ENCODE measurements at places on chromosomes 2 and 18. TPM values are rescaled to one million over a fixed set of nuclear protein-coding genes. Genes with fewer than 3 reads are reported as not detected.
A peak's percentile ranks its signal among the peaks of the same experiment; 100 is the strongest.

Gene RUFY4
- not detected for total RNA-seq

Gene STEAP3
- total RNA-seq = 18.9 TPM

Gene R3HDM1
- 14.5 TPM for total RNA-seq

Gene DLX2
- total RNA-seq = not detected

Gene C2orf80
- total RNA-seq = not detected

Gene KCNE4
- 3.9 TPM for total RNA-seq

Gene GPAT2
- total RNA-seq = 2.0 TPM

DNA sequence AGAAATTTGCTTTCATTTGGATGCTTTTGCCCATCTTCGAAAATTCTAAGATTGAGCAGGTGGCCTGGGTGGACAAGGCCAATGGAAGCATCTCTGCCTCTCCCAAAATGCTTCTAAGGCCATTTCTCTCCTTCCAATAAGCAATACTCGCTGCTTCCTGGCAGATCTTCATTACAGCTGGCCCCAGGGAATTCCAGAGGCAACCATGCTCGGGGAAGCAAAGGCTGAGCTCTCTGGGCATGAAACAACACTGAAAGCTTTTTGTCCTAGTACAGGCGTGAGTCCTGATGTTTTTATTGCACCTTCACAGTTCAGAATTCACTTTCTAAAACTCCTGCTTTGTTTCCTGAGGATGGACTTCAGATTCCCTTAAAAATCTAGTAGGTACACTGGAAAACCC, 11.8 kb upstream of the NEDD4L start:
- DNase-seq = no peak

DNA sequence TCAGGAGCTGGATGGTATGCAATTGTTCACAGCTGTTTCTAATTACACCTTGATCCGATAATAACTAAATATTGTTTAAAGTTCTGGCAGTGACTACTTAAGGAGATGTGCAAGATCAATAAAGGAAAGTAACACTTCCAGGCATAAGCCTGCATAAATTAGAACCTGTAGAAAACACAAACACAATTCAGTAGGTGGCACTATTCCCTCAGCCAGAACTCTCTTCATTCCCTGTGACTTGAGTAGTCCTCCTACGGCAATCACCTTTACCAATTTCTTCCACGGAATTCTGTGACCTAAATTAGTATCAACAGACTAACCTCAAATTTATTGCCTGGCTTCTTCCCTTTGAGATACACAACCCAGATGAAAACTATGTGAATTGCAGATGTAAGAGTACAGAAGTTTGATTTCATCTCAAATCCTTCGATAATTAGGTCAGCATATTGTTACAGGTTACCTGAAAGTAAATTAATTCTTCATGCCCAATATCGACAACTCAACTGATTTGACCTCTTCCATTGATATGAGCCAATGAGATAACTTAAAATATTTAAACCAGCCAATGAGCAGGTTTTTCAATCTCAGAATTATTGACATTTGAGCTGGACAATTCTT, 137.8 kb downstream of the PID1 start:
- peak; percentile 26 for DNase-seq

DNA sequence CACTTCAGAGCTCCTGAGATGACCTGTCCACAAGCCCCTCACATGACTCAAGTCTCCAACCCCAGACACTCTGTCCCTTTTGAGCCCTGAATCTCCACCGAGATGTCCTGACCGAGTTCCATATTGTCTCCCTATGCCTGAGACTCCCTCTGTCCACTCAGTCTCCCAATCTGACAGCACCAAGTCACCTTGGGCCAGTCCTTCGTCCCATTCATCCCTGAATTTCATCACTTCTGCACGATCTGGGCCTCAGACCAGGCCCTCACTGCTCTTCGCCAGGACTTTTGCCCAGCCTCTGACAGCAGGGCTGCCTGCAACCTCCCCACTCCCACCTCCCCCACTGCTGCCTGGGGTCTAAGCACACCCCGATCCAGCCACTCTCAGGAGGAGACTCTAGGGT, 4.3 kb upstream of the MOCOS start:
- no peak for DNase-seq

- no peak for DNase-seq
These were observed 35.8 kb downstream of the PPIG start for GRCh38 chr2:169619946-169620345.

GRCh38 chr2:138713504-138713903, 66.7 kb downstream of the NXPH2 start:
- no peak for DNase-seq

- no peak for DNase-seq
These were observed 7.4 kb upstream of the CCNYL1 start for GRCh38 chr2:207704078-207704477.

DNA sequence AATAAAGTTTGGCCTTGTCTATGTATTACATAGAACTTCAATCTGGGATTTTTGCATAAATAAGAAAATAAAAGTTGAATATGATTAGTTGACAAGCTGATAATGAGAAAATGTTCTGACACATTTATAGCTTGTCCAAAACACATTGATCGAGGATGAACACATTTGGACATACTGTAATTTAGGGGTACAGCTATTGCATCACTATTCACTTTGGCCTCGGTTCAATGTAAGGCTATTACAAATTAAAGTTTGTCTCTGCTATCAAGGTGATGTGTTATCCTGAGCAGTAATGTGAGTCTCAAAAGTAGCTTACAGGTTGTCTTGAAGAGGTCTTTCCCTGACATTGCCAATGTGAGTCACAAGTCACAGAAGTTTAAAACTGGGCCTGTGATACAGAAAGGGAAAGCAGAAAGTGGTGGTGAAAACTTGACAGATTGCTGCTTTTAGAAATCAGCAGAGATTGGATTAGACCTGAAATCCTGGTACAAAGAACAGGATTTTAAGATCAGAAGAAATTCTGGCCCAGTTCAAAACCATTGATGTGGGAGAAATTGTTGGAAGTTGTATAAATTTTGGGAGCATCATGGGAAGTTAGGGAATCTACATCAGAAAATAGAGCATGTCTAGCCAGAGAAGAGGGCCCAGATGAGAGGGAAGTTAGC, 674.1 kb downstream of the NYAP2 start:
- no peak for DNase-seq

GRCh38 chr18:79725486-79725885, 45.9 kb downstream of the CTDP1 start:
- DNase-seq = no peak

DNA sequence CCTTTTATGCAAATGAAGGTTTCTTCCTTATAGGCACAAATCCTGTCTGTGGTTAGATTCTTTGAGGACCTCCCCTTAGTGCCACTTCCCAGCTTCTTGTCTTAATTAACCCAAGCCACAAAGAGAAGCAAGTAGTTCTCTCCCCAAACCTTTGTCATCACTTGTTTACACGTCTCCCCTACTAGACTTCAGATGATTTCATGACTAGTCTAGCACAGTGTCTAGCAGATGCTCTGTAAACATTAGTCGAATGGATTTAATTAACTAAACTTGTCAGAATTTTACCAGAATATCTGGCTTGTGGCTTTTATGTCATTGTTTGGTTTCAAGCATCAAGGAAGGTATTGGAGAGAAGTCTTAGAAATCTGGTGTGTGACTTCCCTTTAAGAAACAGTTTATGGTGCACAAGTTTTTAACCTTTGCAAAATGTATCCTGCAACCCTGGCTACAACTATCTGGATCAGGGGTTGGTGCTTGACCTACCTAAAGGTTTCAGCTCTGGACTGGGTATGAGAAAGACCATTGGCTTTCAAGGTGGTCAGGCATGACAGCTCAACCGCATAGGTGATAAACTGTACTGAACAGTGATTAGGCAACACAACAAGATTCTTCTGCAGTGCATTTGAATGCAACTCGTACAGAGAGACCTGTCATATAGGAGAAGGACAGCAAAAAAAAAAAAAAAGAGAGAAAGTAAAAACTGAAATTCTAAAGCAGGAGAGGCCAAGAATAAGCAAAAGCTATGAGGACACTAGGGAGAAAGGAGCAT, 93.2 kb upstream of the CCDC150 start:
- no peak for DNase-seq

- peak; percentile 76 for DNase-seq
These were observed 15.7 kb downstream of the GPR35 start for GRCh38 chr2:240640939-240641338.

DNA sequence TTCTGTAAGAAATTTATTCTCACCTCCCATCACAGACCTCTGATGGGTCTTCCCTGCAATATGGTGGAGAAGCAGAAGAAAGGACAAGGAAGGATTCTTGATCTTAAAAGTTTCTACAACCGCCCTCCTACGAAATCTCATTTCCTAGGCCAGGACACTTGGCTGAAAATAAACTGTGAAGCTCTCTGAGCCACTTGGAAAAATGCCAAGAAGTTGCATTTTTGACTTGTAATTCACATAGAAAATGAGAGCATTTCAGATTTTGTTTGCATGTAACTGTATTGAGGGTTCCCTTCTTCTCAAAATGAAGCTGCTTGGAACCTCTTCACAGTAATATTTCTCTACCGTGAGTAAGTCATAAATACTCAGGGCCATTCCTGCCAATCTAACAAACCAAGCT, 458.3 kb upstream of the SLC14A2 start:
- DNase-seq = no peak

DNA sequence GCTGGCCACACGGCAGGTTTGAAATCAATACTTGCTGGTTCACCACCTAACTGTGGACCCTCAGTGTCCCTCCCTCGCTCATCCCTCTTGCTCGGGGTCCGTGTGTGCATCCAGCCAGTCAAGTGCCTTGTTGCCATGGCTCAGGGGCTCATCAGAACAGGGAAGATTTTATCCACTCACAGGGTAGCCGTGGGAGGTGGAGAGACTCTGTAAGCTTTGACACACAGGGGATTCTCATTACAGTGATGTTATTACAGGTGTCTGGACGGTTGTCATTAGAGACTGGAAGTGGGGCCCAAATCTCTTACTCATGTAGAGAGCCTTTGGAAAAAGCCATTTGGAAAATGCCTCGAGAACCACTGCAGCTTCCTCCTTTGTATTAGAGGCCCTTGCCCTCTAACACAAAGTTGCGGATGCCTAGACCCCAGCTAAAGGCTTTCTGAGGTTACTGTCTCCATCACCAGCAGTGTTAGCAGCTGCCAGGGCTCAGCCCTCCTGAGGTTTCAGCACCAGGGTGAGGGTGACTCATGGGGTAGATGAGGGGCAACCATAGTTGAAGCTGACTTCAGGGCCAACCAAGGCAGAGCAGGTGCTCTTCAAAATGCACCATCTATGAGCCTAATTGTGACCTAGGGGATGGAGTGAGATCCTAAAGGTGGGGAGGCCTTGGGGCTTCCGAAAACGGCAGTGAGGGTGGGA, 195.6 kb downstream of the CLIP4 start:
- no peak for DNase-seq

Data from body of pancreas (tissue), 4 donors.